ENCODE measurements at places on chromosomes 6 and 20. TPM values are rescaled to one million over a fixed set of nuclear protein-coding genes. Genes with fewer than 3 reads are reported as not detected.

Gene OLIG3
- 0.67 TPM for total RNA-seq

Gene TRIM38
- 8.0 TPM for total RNA-seq

Gene GTSF1L
- total RNA-seq: not detected

Gene ISM1
- 0.77 TPM for total RNA-seq

Gene RAET1L
- not detected for total RNA-seq

- peaks cover 6% of the 10 kb centered on the region for H3K36me3 ChIP-seq
- no peak for DNase-seq
- peaks cover 4% of the 10 kb centered on the region for H3K4me1 ChIP-seq
- no peak overlapping the region for H3K27ac ChIP-seq
- H3K27me3 ChIP-seq: no peaks in the 10 kb centered on the region
Observed at GRCh38 chr6:13407368-13407708, 79.0 kb upstream of the TBC1D7 start.

DNA sequence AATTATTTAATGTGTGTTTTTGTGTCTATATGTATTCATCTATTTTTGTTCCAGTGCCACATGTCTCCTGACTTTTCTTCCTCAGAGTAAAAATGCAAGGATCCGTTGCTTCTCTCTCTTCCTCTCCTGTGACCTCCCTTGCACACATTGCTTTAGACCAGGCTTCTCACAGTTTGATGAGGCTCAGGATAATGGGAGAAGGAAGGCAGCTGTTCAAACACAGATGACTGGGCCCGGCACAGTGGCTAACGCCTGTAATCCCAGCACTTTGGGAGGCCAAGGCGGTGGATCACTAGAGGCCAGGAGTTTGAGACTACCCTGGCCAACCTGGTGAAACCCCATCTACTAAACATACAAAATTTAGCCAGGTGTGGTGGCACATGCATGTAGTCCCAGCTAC, 241.9 kb downstream of the SAMD5 start:
- H3K36me3 ChIP-seq: no peaks in the 10 kb centered on the region
- H3K27me3 ChIP-seq: no peaks in the 10 kb centered on the region
- H3K27ac ChIP-seq: no peak overlapping the region
- no peaks in the 10 kb centered on the region for H3K4me1 ChIP-seq
- no peak for DNase-seq

- H3K27ac ChIP-seq: peak within 1 kb of the TSS; percentile 81
- peaks cover 40% of the 10 kb centered on the region for H3K4me1 ChIP-seq
- H3K27me3 ChIP-seq: peaks cover 2% of the 10 kb centered on the region
- peak; percentile 68 for DNase-seq
Observed at GRCh38 chr20:45347936-45348778, at the start of gene SDC4. Gene SDC4 (minus strand): TSS chr20:45348424. CDS start chr20:45348384, 40 bp downstream.

DNA sequence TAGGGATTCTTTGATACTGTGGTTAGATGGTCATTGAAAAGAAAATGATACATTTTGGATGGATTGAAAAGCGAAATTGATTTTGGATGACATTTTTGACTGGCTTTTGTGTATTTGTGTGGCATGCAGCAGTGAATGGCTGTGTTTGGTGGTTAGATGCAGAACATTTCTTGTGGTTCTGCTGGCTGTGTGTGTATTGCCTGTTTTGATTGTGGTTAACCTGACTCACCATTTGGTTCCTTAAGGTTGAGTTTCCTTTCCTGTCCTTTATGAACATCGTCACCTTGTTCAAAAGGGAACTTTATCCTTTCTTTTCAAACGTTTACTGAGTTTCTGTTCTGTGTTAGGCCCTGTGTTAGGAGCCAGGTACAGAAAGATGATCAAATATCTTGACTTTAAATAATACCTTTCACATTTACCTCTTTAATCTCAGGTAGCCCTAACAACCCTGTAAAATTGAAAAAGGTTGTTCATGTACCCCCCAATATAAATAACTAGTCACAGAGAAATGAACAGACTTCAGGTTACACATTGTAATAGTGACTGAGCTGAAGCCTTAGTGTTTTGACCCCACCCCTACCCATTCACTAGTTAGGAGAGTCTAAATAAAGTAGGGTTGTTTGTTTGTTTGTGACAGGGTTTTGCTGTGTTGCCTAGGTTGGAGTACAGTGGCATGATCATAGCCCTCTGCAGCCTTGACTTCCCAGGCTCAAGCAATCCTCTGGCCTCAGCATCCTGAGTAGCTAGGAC, 23.8 kb downstream of the ANKS1A start:
- H3K27ac ChIP-seq: peak overlapping the region; percentile 2
- peak; percentile 65 for DNase-seq
- H3K4me3 ChIP-seq: peak overlapping the region; percentile 5
- peaks cover 2% of the 10 kb centered on the region for H3K27me3 ChIP-seq
- H3K36me3 ChIP-seq: peaks cover under 1% of the 10 kb centered on the region

DNA sequence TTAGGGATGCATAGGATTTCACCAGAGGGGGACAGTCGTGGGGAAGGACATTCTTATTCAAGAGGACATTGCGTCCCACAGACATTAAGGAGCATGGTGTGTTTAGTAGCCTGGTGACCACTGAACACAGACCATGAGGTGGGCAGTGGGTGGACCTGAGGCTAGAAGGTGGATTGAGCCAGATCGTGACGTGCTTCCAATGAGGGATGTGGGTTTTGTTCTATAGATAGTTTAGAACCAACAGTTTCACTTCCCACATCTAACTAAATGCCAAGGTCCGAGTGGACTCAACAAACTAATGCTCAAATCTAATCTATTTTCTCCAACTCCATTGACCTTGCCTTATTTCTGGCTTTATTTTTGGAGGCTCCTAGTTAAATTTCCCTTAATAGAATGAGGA, 58.5 kb downstream of the OGFRL1 start:
- H3K27ac ChIP-seq: no peak overlapping the region
- no peaks in the 10 kb centered on the region for H3K4me1 ChIP-seq
- no peak overlapping the region for H3K4me3 ChIP-seq
- no peak for DNase-seq
- H3K27me3 ChIP-seq: peaks cover 2% of the 10 kb centered on the region

DNA sequence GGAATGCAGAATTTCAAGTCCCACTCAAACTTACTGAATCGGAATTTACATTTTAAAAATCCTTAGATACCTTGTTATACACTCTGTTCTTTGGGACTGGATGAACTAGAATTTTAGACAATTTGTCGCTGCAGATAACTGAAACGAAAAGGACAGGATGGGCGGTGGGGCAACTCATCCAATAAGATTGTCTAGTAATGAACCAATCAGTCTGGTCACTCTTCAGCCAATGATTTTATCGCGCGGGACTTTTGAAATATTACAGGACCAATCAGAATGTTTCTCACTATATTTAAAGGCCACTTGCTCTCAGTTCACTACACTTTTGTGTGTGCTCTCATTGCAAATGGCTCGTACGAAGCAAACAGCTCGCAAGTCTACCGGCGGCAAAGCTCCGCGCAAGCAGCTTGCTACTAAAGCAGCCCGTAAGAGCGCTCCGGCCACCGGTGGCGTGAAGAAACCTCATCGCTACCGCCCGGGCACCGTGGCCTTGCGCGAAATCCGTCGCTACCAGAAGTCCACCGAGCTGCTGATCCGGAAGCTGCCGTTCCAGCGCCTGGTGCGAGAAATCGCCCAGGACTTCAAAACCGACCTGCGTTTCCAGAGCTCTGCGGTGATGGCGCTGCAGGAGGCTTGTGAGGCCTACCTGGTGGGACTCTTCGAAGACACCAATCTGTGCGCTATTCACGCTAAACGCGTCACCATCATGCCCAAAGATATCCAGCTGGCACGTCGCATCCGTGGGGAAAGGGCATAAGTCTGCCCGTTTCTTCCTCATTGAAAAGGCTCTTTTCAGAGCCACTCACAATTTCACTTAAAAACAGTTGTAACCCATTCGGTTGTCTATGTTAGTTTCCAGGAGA, 41.9 kb upstream of the HFE start:
- H3K27ac ChIP-seq: peak overlapping the region; percentile 96
- no peaks in the 10 kb centered on the region for H3K27me3 ChIP-seq
- peaks cover 2% of the 10 kb centered on the region for H3K36me3 ChIP-seq
- peak; percentile 85 for DNase-seq
- H3K4me1 ChIP-seq: peaks cover 10% of the 10 kb centered on the region
- peak overlapping the region; percentile 76 for H3K4me3 ChIP-seq

- no peaks in the 10 kb centered on the region for H3K4me1 ChIP-seq
- H3K4me3 ChIP-seq: no peak overlapping the region
- no peak overlapping the region for H3K27ac ChIP-seq
- DNase-seq: no peak
- peaks cover 5% of the 10 kb centered on the region for H3K27me3 ChIP-seq
Observed at GRCh38 chr20:48049641-48050040, 264.4 kb upstream of the SULF2 start.

DNA sequence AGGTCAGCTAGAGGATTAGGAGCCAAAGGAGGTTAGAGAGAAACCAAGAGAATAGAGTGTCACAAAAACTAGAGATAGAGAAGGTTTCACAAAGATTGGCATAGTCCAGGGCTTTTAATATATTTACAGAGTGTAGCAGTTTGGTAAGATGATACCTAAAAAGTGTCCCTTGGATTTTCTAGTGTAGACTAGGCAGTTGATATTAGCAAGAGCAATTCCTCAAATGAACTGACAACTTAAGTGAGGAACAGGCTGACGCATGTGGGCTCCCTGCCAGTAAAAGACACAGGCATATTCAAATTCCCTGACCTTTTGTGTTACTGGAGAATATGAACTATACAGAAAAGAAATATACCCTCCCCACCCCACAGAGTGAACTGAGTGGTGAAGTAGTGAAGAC, 40.1 kb downstream of the VTA1 start:
- H3K27me3 ChIP-seq: no peaks in the 10 kb centered on the region
- H3K4me3 ChIP-seq: no peak overlapping the region
- no peak for DNase-seq
- H3K4me1 ChIP-seq: peaks cover 4% of the 10 kb centered on the region
- no peak overlapping the region for H3K27ac ChIP-seq
- H3K36me3 ChIP-seq: peaks cover 14% of the 10 kb centered on the region

GRCh38 chr6:118952683-118953082, 17.7 kb upstream of the MCM9 start:
- no peaks in the 10 kb centered on the region for H3K27me3 ChIP-seq
- no peak overlapping the region for H3K27ac ChIP-seq
- DNase-seq: no peak
- no peaks in the 10 kb centered on the region for H3K4me1 ChIP-seq

DNA sequence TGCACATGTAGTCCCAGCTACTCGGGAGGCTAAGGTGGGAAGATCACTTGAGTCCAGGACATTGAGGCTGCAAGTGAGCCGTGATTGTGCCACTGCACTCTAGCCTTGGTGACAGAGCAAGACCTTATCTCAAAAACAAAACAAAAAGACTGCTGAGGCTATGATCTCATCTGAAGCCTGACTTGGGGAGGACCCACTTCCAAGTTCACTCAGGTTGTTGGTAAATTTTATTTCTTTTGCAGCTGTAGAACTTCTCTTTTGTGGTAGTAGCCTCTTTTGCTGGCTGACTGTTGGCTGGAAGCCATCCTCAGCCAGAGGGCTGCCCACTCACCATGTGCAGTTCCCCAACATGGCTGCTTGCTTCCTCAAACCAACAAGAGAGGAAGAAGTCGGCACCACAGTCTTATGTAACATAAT, 36.8 kb upstream of the ME1 start:
- no peak overlapping the region for H3K27ac ChIP-seq
- no peak overlapping the region for H3K4me3 ChIP-seq
- no peak for DNase-seq
- peaks cover 3% of the 10 kb centered on the region for H3K27me3 ChIP-seq
- no peaks in the 10 kb centered on the region for H3K4me1 ChIP-seq
